ENCODE measurements at places on chromosomes 4 and X. TPM values are rescaled to one million over a fixed set of nuclear protein-coding genes. Genes with fewer than 3 reads are reported as not detected.

GRCh38 chr4:81827577-81828202, 356.0 kb upstream of the RASGEF1B start:
- no peak for DNase-seq

DNA sequence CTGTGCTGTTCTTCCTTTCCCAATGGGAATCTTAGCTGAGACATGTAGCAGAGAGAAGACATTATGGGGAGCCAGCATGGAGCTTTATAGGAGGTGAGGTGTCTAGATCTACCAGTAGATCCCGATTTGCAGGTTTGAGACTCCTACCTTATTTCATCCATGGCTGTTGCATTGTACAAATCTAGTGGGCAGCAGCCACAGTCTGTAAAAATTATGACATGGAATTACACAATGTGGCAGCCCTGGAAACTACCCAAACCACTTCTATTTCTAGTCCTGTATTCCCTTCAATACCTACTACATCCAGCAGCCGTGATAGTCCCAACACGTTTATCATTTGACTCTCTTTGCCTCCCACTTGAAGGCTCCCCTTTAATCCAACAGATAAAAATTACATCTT, 8.1 kb downstream of the ATP7A start:
- DNase-seq: no peak

DNA sequence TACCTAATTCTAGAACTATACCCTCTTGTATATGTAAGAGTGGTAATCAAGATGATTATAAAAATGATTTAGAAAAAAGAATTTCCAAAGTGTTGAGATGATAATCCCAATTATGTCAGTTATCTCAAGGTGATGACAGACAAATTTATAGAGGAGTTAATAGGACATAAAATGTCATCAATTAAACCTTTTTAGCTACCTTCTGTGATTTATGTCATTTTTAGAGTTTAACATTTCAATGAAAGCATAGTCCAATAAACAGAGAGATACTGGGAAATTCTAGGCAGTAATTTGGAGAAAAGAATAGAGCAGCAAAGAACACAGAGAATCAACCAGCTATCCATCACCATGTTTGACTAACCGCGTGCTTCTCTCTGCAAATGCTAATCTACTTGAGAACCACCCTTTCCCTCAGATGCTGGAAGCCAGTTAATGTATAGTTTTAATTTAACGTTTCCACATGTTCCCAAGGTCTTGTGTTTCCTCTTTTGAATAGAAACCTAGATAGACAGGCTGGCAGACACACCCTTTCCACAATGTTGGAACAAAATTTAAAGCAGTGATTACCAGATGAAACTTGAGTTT, 433.1 kb upstream of the FAM241A start:
- no peak for DNase-seq

- peak; percentile 39 for DNase-seq
Observed at GRCh38 chr4:72896515-72896914, 173.0 kb downstream of the COX18 start.

GRCh38 chrX:41118156-41118555, 32.9 kb downstream of the USP9X start:
- no peak for DNase-seq

- DNase-seq: peak; percentile 48
Observed at GRCh38 chrX:374596-374995, 12.1 kb downstream of the PPP2R3B start.

DNA sequence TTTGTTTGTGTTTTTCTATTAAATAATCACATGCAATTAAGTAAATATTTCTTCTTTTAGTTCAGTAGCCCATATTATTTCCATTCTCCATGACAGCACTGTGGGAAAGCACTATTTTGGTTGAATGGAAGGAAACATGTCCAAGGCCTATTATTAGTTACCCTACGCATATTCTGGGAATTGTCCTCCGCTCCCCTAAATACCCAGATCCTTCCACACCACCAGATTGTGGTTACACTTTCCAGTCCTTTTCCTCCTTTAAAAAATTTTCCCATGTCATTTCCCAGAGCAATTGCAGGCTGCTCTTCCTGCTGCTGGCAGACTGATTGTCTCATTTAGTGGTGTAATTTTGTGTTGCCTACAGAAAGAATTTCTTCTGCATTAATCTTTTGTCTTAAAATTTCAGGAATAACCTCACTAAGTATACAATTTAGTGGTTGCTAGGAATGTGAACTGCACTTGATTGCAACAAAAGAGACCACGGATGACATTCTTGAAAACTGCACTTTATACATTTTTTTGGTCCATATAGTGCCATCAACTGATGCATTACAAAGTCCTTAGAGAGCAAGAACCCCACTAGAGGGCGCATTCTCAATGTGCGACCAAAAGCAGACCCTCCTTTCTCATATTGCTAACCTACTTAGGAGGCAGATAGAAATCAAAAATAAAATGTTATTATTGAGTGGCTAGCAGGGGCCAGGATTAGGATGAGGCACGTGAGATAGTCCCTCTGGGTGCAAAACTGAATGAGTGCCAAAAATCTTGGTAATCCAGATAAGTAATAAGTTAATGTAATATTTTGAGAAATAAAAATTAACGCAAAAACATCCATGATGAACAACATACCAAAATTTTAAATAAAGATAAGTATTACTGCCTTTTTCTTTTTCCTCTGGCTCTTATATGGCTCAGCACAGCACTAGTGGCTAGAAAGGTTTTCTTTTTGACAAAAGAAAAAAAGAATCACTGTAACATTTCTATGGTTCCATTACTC, 98.8 kb upstream of the IQCM start:
- DNase-seq: peak; percentile 67

- peak; percentile 81 for DNase-seq
Observed at GRCh38 chr4:4981427-4981826, 37.8 kb downstream of the CYTL1 start.

The DRD5 gene
- 0.65 TPM for polyA plus RNA-seq
